HepG2 (cell line): ENCODE measurements at places on chromosomes 3 and 15.

DNA sequence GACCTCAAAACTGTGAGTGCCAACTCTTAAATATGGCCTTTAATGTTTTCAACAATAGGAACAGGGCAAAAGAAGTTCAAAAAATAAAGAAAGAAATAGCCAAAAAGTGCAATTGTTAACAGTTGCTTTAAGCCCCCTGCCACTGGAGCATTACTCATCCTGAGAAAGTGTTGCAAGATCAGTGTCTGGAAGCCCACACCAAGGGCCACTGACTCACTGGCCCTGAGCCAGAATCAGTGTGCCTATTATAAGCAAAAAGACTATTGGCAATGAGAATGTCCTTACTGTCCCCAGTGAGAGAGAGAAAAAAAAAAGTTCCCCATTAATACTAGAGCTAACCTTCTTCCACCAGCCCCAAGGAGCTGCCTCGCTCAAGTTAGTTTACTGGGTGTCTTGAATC, 480.1 kb upstream of the ZNF385D start:
- no peak overlapping the region for H3K4me3 ChIP-seq
- no peak for DNase-seq
- H3K4me1 ChIP-seq: no peaks in the 10 kb centered on the region
- H3K27ac ChIP-seq: no peak overlapping the region
- H3K36me3 ChIP-seq: no peaks in the 10 kb centered on the region
- H3K27me3 ChIP-seq: no peaks in the 10 kb centered on the region

DNA sequence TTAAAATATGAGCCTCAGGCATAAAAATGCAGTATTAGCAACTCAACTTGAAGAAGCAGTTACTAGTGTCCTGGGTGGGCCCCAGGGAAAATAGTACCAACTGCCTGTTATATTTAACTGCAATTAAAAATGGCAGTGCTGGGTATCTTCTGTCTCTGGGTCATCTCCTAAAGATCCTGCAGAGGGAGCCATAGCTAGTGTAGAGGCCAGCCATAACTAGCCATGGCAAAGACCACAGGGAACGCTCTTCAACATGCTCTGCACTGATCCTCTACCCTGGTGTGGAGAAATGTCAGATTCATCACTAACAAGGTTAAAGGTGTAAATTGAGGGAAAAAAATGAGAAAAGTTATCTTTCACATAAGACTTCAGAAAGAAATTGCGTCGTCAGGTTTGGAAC, 181.3 kb downstream of the SNRPN start:
- no peaks in the 10 kb centered on the region for H3K4me1 ChIP-seq
- no peaks in the 10 kb centered on the region for H3K36me3 ChIP-seq
- no peaks in the 10 kb centered on the region for H3K27me3 ChIP-seq
- H3K27ac ChIP-seq: no peak overlapping the region

GRCh38 chr3:10935846-10936631, 56.5 kb upstream of the SLC6A1 start:
- DNase-seq: no peak
- H3K4me1 ChIP-seq: no peaks in the 10 kb centered on the region
- H3K27me3 ChIP-seq: peaks cover 1% of the 10 kb centered on the region; the same call in 1 of the 2 replicates
- H3K36me3 ChIP-seq: peaks cover 11% of the 10 kb centered on the region; the same call in 1 of the 3 replicates
- no peak overlapping the region for H3K27ac ChIP-seq

DNA sequence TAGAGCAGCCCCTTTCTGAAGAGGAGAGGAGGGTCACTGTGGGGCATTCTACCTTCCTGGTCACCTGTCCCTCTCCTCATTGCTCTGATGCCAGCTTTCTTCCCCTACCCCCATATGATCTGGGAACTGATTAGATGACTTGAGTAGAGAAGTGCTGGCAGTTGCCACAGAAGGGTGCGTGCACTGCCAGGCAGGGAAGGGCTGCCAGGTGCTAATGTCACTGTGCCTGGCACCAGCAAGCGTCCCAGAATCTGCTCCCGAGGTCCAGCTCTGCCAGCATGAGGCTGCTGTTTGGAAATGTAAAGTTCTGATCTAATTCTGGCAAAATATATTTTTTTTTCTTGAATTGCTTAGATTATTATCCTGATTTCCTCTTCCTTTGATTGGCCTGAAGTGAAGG, 52.8 kb downstream of the PPM1L start:
- no peaks in the 10 kb centered on the region for H3K27me3 ChIP-seq
- no peaks in the 10 kb centered on the region for H3K4me1 ChIP-seq
- H3K36me3 ChIP-seq: no peaks in the 10 kb centered on the region
- H3K4me3 ChIP-seq: no peak overlapping the region
- no peak for DNase-seq
- H3K27ac ChIP-seq: no peak overlapping the region

DNA sequence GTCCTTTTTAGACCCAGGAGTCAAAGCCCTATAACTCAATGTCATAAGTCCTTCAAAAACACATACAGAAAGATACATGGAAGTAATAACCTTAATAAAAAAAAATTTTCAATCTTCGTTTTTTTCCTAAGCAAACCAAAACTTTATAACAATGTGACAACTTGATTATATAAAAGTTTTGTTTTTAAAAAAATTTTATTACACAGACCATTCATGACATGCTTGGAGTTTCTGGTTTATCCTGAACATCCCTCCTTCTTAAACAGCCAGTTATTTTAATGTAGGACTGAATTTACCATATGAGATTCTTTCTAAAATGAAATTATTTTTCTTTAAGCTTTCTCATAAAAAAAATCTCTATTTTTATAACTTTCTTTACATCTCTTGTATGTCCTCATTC, 30.7 kb downstream of the IQCF6 start:
- H3K4me1 ChIP-seq: no peaks in the 10 kb centered on the region
- no peak overlapping the region for H3K27ac ChIP-seq
- DNase-seq: no peak

DNA sequence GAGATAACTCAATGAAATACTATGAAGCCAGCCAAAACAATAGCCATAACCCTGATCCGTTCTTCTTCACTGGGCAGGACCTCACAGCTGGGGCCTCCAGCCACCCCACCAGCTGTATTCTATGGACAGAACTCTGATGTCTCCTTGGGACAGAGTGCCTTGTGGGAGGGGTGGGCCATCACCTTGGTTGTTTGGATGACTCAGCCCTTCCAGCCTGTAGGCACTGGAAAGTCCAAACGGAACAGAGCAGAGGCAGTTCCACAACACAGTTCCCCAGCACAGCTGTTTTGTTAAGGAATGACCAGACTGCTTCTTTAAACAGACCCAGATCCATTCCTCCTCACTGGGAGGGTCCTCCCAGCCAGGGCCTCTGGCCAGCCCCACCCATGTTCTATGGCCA, 31.9 kb upstream of the ZBED2 start:
- no peak overlapping the region for H3K4me3 ChIP-seq
- H3K4me1 ChIP-seq: no peaks in the 10 kb centered on the region
- H3K36me3 ChIP-seq: no peaks in the 10 kb centered on the region
- no peaks in the 10 kb centered on the region for H3K27me3 ChIP-seq

DNA sequence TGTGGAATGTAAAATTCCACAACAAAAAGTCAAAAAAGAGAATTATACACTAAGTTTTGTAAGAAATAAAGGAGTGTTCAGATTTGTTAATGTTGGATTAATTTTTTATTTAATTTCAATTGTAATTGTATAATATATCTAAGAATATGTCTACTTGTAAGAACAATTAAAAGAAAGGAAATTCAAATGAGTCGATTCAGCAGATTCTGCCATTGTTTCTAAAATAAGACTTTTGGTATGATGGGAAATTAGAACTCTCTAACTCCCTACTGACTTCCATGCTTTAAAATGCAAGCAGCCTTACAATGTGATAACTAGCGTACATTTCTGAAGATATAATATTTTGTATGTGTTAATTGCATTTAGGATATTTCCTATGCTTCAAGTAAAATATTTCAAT, 395.9 kb upstream of the ZNF717 start:
- no peaks in the 10 kb centered on the region for H3K27me3 ChIP-seq
- H3K4me3 ChIP-seq: no peak overlapping the region
- H3K4me1 ChIP-seq: no peaks in the 10 kb centered on the region
- DNase-seq: no peak

DNA sequence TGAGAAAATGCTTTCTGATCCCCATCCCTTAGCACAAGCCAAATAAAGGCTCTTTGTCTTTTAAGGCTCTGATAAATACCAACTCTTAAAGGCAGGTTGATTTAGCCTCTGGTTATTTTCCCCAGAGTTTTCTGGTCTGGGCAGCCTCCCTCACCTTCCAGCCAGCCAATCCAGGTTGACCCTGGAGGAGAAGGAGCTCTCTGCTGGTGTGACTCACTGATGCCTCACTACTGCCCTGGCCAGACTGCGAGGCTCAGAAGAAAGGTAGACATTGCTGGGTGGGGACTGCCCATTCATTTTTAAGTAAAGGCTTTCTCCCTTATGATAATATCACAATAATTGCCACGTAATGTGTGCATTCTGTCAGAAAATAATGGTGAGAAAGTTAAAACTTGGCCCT, 37.1 kb downstream of the SLCO3A1 start:
- no peak for DNase-seq
- no peaks in the 10 kb centered on the region for H3K27me3 ChIP-seq
- H3K4me1 ChIP-seq: no peaks in the 10 kb centered on the region
- no peak overlapping the region for H3K27ac ChIP-seq

- no peaks in the 10 kb centered on the region for H3K27me3 ChIP-seq
- peaks cover 21% of the 10 kb centered on the region for H3K4me1 ChIP-seq
- no peaks in the 10 kb centered on the region for H3K36me3 ChIP-seq
- no peak for DNase-seq
- H3K27ac ChIP-seq: no peak overlapping the region
These were observed 8.2 kb downstream of the ZNF106 start for GRCh38 chr15:42482701-42483100.

DNA sequence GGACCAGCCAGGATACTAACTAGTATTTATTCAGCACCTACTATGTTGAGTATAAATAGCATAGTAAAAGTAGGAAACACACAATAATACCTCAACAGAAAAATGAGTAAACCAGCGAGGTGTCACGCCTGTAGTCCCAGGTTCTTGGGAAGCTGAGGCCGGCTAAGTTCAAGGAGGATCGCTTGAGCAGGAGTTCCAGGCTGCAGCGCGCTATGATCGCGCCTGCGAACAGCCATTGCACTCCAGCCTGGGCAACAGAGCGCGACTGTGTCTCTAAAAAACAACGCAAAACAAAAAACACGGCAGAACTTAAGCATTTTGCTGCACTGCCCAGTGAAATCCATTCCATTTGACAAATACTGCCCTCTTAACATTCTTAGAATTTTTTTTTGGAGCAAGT, 1.3 kb upstream of the DENND6A start:
- H3K4me1 ChIP-seq: peaks cover 30% of the 10 kb centered on the region
- H3K27me3 ChIP-seq: no peaks in the 10 kb centered on the region
- DNase-seq: no peak

- DNase-seq: peak; percentile 78
- no peaks in the 10 kb centered on the region for H3K36me3 ChIP-seq
- peaks cover 59% of the 10 kb centered on the region for H3K4me1 ChIP-seq
- peak overlapping the region; percentile 14 for H3K27ac ChIP-seq
These were observed 317.1 kb upstream of the TGFBR2 start for GRCh38 chr3:30289324-30289723.

GRCh38 chr15:68510558-68510957, 68.2 kb upstream of the CORO2B start:
- no peaks in the 10 kb centered on the region for H3K36me3 ChIP-seq
- H3K4me1 ChIP-seq: no peaks in the 10 kb centered on the region
- H3K27me3 ChIP-seq: 0 out of 2 replicates have a peak, but pooled peaks cover 2% of the 10 kb centered on the region
- DNase-seq: no peak

- no peaks in the 10 kb centered on the region for H3K4me1 ChIP-seq
- H3K4me3 ChIP-seq: no peak overlapping the region
- DNase-seq: no peak
- H3K27ac ChIP-seq: no peak overlapping the region
These were observed 101.0 kb downstream of the ANP32A start for GRCh38 chr15:68719672-68720071.

DNA sequence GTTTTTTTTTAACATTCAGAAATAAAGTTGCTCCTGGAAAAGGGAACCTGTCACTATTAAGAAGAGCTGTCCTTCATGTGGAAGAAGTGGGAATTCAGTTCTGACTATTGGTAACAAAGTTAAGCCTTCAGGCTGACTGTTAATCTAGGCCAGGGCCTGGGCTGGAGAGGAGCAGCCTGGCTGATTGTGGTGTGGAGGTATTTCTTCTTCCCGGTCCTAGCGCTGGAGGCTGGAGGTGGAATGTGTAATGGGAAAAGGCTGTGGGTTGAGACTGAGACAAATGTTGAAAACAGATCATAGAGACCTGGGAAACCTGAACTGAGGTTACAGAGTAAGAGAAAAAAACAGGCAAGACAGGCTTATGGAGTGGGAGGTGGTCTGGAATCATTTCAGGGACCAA, 23.8 kb upstream of the SH3BP5 start:
- no peak overlapping the region for H3K4me3 ChIP-seq
- no peak for DNase-seq
- H3K27me3 ChIP-seq: no peaks in the 10 kb centered on the region
- no peak overlapping the region for H3K27ac ChIP-seq
- no peaks in the 10 kb centered on the region for H3K36me3 ChIP-seq
- peaks cover 7% of the 10 kb centered on the region; the same call in 1 of the 2 replicates for H3K4me1 ChIP-seq

DNA sequence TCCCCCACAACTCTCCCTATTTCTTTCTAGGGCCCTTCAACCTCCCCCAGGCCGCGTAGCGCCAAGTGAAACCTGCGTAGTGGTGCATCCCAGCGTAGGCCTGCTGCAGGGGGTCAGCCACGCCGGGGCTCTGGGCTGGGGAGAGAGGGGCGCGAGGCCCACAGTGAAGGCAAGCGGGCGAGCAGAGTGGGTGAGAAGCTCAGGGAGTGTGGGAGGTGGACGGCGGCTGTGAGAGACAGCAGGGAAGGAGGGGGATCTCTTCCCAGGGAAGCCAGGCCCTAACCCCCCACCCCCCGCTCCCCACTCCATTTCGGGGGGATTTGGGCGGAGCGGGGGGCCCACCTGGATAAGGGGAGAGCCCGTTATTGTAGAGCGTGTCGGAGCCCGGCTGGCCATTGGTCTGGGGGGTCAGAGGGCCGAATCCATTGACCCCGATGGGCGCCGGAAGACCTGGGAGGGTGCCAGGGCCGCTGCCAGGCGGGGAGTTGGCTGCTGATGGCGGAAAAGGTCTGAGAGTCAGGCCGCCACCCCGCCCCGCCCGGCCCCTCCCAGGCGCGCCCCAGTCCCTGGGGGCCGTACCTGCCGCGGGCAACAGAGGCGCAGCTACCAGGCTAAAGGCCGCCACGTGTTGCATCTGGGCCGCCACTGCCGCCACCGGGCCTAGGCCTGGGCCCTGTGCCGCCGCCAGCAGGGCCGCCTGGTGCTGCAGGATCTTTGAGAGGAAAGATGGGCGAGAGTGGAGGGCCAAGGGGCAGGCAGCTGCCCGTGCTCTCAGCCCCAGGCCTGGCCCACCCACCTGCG, 16.6 kb upstream of the PARP6 start:
- H3K27me3 ChIP-seq: no peaks in the 10 kb centered on the region
- H3K27ac ChIP-seq: no peak overlapping the region
- DNase-seq: no peak
- H3K36me3 ChIP-seq: no peaks in the 10 kb centered on the region

GRCh38 chr15:61748529-61748928, 311.7 kb downstream of the VPS13C start:
- H3K27ac ChIP-seq: no peak overlapping the region
- DNase-seq: no peak
- no peaks in the 10 kb centered on the region for H3K36me3 ChIP-seq
- H3K4me1 ChIP-seq: no peaks in the 10 kb centered on the region
